H1 (cell line): ENCODE measurements at places on chromosomes 1 and 21. TPM values are rescaled to one million over a fixed set of nuclear protein-coding genes. Genes with fewer than 3 reads are reported as not detected.

CHRM3 gene
- polyA plus RNA-seq: 3.3 and 3.4 TPM in 2 replicates

BARHL2 gene
- polyA plus RNA-seq: not detected in 2 replicates

HORMAD1 gene
- not detected in 2 replicates for polyA plus RNA-seq

ANKRD45 gene
- 0.33 and 0.41 TPM in 2 replicates for polyA plus RNA-seq

PTPN7 gene
- polyA plus RNA-seq: 0.20 TPM in 2 replicates

TRIM67 gene
- under 0.01 TPM in 1 of 2 replicates, not detected in the other for polyA plus RNA-seq

AHCTF1 gene
- 5.4 and 7.9 TPM in 2 replicates for polyA plus RNA-seq

AKNAD1 gene
- polyA plus RNA-seq: not detected in 2 replicates

TEX38 gene
- 0.09 and 0.33 TPM in 2 replicates for polyA plus RNA-seq

PRMT2 gene
- polyA plus RNA-seq: 59.2 and 72.2 TPM in 2 replicates

SYCP1 gene
- polyA plus RNA-seq: 0.26 TPM in 1 of 2 replicates, not detected in the other

ELF3 gene
- polyA plus RNA-seq: 25.0 and 32.0 TPM in 2 replicates

CRTC2 gene
- polyA plus RNA-seq: 34.3 and 38.8 TPM in 2 replicates
